Panc1 (cell line): ENCODE measurements at places on chromosomes 3 and 15.

GRCh38 chr3:25437953-25438352 lies 9.9 kb downstream of the RARB start:
- DNase-seq, result no peak

- DNase-seq, result no peak
These were observed 8.1 kb upstream of the ARNT2 start for GRCh38 chr15:80396096-80396495.

GRCh38 chr3:129357616-129358015 lies 70.8 kb downstream of the EFCAB12 start:
- DNase-seq, result no peak

DNA sequence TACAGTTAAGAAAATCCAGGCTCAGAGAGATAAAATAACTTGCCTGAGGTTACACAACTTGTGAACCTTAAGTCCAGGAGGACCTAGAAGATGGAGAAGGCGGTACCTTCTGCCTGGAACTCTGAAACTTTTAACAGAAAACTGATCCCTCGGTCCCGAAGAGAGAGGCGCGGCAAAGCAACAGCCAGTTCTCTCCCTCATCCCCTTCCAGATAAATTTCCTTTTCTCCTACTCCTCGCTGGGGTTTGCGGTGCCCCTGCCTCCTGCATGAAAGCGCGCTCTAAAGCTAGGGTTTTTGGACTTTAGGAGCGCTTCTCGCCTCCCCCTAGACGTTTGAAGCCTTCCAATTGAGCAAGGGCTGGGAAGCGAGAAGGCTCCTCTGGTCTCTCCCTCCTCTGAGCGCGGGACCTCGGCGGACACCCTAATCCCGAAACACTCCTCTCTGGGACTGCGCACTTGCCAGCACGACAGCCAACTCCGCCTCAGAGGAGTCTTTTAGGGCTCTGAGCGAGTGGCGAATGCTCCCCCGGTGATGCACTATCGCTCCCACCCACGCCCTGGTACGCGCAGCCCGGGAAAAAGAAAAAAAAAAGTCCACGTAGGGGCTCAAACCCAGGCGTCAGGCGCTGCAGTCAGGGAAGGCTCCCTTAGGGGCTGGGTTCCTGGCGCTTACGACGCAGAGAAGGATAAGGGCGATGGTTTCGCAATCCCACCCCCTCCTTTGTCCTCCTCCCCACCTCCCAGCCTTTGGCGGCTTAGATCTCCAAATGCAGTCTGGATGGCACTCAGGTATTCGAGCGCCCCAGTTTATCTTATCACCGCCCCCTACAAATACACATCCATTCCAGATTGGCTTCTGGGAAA lies 7.9 kb upstream of the EOMES start:
- DNase-seq, result no peak

GRCh38 chr3:101244212-101244575 lies 76.2 kb downstream of the IMPG2 start:
- DNase-seq, result no peak

DNA sequence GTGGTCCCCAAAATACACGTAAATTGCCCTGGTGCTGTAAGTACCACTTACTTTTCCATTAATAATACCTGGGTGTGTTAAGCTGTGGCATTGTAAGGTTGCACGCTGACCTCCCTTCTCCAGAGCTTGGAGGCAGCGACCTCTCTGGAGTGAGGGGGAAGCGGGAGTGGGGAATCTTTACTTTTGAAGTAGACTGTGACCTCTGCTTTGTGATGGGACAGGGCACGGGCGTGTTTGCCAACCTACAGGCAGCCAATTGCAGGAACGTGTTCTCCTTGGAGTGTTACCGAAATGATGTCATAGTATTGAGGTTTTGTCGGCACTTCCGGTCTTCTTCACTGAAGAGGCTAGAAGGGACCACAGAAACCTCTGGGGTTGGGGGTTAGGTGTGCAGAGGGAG lies 227.3 kb upstream of the C2CD4B start:
- no peak for DNase-seq

- no peak for DNase-seq
These were observed 201.7 kb downstream of the GAP43 start for GRCh38 chr3:115825046-115825445.
